Esophagus muscularis mucosa (tissue), 4 donors: ENCODE measurements at places on chromosomes 5 and 9.

GRCh38 chr5:110916381-110917049 lies 155.0 kb upstream of the TSLP start:
- no peak for DNase-seq

DNA sequence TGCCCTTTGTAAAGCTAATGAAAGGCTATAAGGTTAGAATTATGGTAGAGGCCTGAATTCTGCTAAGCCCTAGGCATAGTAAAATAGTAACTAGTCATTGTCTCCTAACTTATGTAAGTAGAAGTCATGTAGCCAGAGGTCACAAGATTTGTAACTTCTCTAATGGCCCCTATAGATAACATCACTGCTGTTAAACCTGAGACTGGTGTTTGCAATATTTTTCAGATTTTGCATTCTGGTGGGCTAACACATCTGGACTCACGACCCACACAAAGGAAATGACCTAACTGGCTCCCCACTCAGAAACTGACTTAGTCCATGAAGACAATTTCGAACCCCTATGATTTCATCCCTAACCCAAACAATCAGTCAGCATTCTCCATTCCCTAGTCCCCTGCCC lies 37.2 kb upstream of the TTC39B start:
- no peak for DNase-seq

DNA sequence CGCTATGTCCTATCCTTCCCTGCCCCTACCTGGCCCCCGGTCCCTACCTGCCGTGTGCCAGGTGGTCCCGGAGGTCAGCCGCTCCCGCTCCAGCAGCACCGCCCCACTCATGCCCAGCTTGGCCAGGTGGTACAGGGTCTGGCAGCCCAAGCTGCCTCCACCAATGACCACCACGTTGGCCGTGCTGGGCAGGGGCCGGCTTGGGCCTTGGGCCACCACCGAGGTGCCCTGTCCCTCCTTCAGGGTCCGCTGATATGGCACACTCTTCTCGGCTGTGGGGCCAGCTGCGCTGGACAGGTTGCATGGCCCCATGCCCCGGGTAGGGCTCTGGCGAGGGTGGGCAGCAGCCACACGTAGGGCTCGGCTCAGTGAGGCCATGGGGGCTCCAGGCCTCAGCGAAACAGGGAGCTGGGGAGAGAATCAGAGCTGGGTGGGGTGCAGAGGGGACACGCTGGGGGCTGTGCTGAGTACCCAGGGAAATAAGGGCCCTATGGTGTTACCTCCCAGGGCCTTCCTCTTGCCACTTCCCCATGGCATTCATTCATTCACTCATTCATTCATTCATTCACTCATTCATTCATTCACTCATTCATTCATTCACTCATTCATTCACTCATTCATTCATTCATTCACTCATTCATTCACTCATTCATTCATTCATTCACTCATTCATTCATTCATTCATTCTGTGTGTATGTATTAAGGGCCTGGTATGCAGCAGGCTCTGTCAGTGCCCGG lies 4.2 kb downstream of the SARDH start:
- no peak for DNase-seq

DNA sequence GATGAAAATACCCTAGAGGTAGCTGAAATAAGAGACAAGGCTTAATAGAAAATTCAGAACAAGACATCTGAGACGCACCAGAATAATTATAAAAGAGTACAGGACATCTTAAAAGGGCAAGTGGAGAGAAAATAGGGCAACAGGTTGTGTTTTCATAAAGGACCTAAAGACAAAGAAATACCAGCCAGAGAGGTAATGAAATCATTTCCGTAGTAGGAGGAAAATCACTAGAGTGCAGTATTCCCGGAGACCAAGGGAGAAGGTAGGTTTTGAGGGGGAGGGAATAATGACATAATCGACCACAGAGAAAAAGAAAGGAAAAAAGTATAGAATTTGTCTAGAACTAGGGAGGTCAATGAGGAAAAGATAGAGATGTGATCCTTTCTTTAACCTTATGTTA lies 26.2 kb upstream of the CTNNAL1 start:
- no peak for DNase-seq

DNA sequence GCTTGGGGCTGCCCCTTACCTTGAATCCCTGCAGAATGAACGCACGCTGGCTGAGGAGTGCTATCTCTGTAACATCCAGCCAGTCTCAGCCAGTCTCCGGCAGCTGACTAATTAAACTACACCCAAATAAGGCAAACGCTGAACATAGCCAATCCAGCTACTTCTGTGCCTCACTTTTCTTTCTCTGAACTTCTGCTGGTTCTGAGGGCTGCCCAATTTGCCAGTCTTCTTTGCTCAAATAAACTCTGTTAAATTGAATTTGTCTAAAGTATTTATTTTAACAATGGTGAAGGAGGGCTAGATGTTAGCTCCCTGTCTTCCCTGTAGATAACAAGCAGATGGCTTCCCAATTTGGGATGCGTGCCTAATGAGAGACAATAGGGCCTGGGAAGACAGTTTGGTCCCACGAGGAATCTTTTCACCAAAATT lies 154.0 kb upstream of the NFIL3 start:
- DNase-seq: peak; percentile 91
